ENCODE measurements at places on chromosomes 6 and 20.

- DNase-seq: peak; percentile 15
These were observed 220.7 kb downstream of the UST start for GRCh38 chr6:148967541-148967956.

GRCh38 chr6:107578642-107579341, 88.9 kb downstream of the SOBP start:
- DNase-seq: no peak

DNA sequence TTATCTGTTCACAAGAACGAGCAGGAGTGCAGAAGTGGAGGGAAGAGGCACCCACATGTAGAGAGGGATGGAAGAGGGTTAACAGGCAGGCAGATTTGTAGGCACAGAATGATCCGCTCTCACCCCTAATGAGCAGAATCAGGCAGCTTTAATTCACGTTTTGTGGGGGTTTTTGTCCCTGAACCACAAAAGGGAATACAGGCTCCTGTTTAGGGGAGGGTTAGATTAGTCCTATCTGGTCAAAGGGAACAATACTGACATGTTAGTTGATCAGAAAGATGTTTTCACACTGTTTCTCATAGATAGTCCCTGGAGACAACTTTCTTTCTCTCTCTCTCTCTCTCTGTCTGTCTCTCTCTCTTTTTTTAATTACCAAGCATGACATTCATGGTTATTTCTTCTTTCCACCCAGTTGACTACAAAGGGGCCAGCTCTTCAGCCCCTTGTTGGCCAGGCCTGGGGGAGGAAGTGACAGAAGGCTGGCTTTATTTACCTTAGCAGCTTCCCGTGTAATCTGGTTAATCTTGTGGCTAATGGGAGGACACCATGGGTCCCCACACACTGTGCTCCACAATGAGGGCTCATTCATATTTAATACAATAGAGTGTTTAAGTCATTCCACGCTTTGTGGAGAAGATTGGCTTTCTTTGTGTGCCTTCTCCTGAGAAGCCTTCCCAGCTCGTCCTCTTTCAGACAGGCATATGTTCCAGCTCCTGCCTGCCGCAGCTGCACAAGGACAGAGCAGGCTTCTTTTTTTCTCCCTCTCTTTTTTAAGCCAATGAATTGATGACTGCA, 958.8 kb downstream of the TFAP2A start:
- no peak for DNase-seq

GRCh38 chr6:146097586-146097985, 68.7 kb downstream of the GRM1 start:
- DNase-seq: no peak

- no peak for DNase-seq
These were observed 314.0 kb upstream of the JAG1 start for GRCh38 chr20:10987651-10988383.

DNA sequence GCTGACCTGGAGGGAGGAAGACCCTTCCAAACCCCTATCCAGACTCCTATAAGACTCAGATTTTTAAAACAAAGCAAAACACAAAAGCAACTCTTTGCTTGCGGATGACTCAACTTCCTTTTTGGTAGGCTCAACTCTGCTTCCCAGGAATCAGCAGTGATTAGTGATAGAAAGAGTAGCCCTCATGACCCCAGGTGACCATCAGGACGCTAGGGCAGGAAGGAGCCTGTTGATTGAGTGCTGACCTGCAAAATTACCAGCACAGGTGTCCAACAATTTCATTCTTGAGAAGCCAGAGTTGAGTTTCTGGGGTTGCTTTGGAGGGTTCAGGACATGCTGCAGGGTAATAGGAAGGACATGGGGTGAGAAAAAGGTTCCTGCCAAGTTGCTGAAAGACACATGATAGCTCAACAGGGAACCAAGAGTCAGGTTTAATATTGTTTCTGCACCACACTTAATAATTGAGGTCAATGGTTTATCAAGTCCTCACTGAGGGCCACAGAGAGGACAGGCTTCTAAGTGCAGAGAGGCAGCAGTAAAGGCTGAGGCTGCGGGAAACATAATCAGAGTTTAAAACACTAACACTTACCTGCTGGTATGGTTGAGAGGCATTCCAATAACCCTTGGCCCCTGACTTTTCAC, 67.4 kb upstream of the BMP2 start:
- DNase-seq: no peak

- peak; percentile 12 for DNase-seq
These were observed 33.7 kb downstream of the PYGB start for GRCh38 chr20:25281541-25281991.

DNA sequence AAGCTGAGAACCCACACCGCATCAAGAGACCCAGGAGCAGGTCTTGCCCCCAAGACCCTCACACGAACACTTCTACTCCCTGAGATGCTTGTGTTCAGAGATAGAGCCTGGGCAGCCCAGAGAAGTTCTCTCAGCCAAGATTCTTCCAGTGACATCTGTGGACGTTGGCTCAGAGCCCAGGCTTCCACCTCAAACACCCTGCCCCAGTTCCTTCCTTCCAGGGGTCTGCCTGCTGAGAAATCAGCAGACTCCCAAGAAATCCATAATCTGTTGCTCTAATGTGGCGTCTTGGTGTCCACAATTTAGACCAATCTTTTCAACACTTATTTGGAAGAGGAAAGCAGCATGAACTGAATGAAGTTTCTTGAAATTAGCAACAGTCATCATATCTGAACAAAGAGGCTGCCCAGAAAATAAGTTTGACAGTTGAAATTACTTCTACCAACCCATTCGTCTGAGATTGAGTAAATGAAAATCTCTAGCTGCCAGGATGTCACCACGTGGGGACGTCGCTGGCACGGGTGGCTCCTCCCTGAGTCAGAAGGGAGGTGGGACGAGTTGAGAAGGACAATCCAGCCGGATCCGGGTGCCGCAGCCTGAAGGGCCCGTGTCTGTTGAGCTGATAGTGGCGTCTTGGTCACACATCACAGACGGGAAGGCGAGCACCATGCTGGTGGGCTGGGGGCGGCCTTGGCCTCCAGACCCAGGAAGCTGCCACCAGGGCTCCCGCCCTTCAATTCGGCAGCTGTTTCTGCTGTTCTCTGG, 400.9 kb downstream of the TAF4 start:
- DNase-seq: no peak

DNA sequence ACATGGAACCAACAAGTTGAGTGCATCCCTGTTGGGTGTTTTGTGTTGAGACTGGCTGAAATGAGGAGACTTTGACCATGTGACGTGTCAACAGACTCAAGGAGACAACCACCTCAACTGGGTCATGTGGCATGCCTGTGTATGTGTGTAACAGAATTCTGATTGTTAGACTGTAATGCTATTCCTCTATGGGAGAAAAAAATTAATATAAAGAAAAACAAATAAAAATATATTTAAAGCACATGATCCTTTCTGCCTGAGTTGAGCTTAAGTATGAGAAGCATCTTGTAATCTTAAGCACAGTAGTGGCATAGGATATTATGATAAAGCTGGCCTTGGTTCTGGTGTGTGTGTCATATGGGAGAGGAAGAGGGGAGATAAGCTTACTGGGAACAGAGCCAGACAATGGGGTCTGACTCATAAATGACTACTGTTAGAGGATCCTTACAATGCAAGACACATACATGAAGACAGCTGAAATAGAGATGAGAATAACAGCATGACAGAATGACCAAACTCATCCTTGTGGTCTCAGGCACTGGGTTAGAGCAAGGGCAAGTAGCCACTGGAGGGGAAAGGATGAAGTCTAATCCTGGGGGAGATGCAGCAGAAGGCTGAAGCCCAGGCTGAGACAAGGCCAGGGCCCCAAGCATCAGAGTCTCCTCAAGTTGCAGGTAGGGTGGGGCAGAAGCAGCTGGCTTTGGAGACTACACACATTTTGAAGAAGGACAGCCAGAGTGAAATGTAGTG, 9.2 kb downstream of the TP53INP2 start:
- DNase-seq: no peak

DNA sequence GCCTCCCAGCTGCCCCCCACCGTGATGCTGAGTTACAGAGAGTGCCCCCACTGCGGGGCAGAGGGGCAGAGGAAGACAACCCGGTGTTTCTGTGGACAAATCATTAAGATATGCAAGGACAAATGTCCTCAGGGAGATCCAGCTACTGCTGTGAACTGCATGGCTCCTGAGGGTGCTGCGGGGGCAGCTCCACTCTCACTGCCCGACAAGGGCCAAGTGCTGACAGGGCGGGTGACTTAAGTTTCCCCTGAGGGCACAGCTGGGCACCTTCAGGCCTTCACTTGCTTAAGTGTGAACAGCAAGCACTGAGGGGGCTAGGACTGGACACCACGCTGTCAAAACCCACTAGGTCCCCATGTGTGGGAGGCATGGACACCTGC, 26.2 kb upstream of the TCFL5 start:
- DNase-seq: no peak

GRCh38 chr20:49891476-49892110, 23.7 kb downstream of the SPATA2 start:
- DNase-seq: no peak

DNA sequence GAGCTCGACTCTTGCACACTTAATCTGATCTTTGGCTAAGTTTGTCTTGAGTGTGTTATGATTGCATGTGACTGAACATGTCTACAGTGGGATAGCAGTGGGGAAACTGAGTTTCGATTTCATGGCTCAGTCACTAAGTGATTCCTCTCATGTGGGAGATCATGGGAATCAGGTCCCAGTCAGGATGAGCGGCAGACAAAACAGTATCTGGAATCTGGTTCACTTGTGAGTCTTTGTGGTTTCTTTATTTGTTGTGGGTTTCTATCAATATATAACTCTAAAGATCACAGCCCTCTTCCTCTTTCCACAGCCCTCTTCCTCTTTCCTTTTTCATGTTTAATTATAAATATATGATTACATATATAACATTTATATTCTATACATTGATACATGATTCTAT, 4.0 kb downstream of the RPP21 start:
- DNase-seq: no peak

GRCh38 chr6:39980839-39981580, 46.7 kb upstream of the MOCS1 start:
- no peak for DNase-seq

- no peak for DNase-seq
These were observed 648.3 kb upstream of the ADGRB3 start for GRCh38 chr6:67986694-67987232.

GRCh38 chr6:15341311-15342001, 95.6 kb downstream of the JARID2 start:
- no peak for DNase-seq

DNA sequence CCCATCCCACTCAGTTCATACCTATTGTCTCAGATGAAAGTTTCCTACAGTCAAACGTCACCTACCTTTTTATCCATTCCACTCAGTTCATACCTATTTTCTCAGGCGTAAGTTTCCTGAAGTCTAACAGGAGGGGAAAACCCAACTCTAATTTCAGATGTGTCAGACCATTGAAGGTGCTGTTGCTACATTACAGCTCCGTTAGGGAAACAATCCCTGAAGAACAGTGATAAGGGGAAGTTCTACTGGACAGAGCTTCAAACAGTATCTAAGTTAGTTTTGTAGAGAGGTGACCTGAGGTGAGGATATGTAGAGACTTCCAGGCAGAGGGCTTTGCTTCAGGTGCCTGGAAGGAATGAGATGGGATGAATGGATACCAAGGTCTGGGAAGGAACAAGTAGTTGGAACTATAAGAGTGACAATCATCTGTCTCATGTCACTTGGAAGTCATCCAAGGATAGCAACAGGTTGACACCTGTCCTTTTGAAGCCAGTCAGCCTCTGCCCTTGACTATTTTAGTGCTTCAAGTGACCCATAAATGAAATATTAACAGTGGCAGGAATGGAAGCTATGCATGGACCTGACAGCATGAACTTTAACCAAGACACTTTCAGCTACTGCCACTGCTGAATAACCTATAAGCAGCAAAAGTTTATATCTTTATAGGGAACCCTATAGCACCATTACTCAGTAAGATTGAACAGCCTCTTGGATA, 191.6 kb upstream of the MOCS1 start:
- no peak for DNase-seq

DNA sequence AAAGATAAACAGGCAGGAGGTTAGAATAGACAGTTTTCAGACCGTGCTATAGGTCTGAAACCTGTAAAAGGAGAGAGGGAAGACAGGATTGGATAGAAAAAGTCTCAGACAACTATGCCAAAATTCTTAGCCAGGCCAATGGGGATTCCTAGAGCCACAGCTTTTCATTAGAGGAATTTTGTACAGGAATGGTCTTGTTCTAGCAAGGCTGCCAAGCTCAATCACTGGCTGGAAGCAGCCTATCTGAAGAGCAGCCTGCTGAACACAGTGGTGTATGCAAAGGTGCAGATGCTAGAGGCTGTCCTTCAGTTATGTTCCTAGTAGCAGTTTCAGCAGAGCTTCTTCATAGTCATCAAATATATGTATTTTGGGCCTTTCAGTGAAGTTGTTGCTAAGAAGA, 313.1 kb downstream of the GRIK2 start:
- no peak for DNase-seq

DNA sequence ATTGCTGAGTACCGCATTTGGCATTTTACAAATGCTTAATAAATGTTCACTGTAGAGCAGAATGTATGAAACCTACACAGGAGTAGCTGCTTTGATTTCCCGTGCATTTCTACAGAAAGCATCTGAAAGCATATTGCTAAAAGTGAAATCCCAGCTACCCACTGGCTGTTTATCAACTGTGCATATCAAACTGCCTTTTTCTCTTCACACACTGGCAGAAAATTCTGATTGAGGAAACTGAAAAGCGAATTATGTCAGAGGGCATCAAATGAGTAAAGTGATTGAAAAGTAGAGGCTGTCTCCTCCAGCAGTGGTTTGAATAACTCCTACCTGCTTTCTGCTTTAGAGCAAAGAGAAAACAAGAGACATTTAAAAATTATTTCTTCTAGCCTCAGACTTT, 28.0 kb downstream of the STX11 start:
- no peak for DNase-seq

- DNase-seq: peak; percentile 81
These were observed 105.3 kb downstream of the CEBPB start for GRCh38 chr20:50295762-50296449.

DNA sequence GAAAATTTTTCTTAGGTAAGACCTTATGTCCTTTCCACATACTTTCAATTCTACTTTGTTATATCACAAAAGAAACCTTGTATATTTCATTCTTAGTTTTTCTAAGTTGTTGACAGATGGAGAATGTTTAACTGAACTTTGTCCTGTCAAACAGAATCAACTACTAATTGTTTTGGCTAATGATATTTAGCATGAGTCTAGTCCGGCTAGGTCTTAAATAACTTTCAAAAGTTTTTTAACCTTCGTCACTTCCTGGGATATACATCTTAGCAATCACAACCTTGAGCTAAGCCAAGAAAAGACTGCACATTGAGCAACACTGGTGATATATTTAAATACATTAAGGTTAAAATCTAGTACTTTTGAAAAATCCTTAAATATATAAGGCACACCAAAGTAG, 62.9 kb upstream of the RUNX2 start:
- DNase-seq: no peak
